ENCODE measurements at places on chromosomes 13 and 19.
A peak's percentile ranks its signal among the peaks of the same experiment; 100 is the strongest.

- no peak for DNase-seq
These were observed 342.6 kb downstream of the MZT1 start for GRCh38 chr13:72384879-72385278.

- no peak for DNase-seq
These were observed 494.0 kb downstream of the EFNB2 start for GRCh38 chr13:106041445-106041844.

GRCh38 chr19:53965091-53965490 lies 2.4 kb downstream of the CACNG8 start:
- DNase-seq: no peak

DNA sequence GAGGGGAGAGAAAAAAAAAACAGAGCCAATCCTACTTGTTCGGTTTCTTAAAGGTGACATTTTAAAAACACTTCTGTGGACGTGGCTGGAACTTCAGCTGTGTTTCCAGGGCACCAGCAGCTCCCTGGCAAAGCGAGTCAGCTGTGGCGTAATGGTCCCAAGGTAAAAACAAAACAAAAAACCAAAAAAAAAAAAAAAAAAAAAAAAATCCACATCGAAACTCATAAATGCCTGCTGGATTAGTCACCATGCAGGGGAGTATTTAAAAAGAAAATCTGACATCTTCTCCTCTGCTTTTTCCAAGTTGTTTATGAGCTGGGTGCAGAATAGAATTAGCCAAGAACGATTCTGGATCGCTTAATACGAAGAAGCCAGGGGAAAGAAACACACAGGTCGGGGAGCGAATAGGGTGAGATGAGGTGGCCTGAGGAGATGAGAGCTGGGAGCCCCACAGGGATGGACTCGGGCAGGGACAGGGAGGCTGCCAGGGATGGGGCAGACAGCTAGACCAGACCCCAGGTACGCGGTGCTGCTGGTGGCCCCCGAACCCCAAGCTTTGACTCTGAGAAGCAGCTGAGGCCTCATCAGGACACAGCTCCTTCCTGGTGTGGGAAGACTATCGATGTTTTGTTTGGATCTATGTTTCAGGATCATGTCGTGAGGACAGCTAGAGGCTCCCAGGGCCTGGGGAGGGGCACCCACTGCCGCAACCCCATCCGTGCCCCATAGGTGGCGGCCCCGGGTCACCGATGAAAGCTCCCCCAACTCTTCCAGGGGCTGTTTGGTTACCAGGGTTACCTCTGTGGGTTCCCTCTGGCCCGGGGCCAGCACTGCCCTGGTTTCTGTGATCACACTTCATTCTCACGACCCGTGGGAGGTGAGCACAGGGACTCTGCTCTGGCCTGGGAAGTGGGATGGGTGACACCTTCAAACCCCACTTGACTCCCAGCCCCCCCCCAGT lies 3.1 kb upstream of the CTXN1 start:
- DNase-seq: peak; percentile 82

- DNase-seq: no peak
These were observed 169.4 kb upstream of the CSNK1A1L start for GRCh38 chr13:37274569-37275497.
